ENCODE measurements at places on chromosomes 1 and 21.

DNA sequence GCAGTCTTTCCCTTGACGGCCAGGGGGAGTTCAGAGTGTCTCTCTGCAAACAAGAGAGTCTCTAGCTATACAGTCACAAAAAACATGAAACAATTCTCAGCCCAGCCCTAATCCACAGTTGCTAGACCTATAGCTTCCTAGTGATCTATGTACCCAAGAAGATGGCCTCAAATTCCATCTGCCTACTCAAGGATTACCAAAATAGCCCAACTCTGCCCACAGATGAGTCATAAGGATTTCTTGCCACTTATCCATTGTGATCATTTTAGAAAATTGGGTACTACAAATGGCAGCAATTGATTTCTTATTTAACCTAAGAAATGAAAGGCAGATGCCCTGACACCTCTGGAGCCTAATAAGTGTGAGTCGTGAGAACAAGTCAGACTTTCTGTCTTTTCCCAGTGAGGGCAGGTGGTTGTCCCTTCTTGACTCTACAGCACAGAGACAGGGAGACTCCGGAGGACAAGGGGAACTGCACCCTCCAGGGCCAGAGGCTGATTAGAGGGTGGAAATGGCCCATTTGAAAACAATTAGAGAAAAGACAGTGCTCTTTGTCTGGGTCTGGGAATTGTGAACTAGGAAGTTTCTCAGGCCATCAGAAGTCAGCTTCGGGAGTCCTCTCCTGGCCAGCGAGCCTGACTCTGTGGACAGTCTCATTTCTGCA lies 65.4 kb downstream of the ABCA4 start:
- DNase-seq: no peak
- H3K4me3 ChIP-seq: no peak overlapping the region
- no peak overlapping the region for H3K27ac ChIP-seq
- H3K4me1 ChIP-seq: no peaks in the 10 kb centered on the region
- H3K27me3 ChIP-seq: no peaks in the 10 kb centered on the region

- H3K27me3 ChIP-seq: no peaks in the 10 kb centered on the region
- DNase-seq: no peak
- H3K27ac ChIP-seq: no peak overlapping the region
- H3K4me3 ChIP-seq: no peak overlapping the region
- H3K36me3 ChIP-seq: no peaks in the 10 kb centered on the region
These were observed 83.2 kb downstream of the RPE65 start for GRCh38 chr1:68366572-68366971.

GRCh38 chr1:55828044-55828443 lies 612.9 kb upstream of the USP24 start:
- H3K27ac ChIP-seq: peak overlapping the region; percentile 23
- no peak overlapping the region for H3K4me3 ChIP-seq
- no peaks in the 10 kb centered on the region for H3K36me3 ChIP-seq
- H3K4me1 ChIP-seq: no peaks in the 10 kb centered on the region
- H3K27me3 ChIP-seq: no peaks in the 10 kb centered on the region

DNA sequence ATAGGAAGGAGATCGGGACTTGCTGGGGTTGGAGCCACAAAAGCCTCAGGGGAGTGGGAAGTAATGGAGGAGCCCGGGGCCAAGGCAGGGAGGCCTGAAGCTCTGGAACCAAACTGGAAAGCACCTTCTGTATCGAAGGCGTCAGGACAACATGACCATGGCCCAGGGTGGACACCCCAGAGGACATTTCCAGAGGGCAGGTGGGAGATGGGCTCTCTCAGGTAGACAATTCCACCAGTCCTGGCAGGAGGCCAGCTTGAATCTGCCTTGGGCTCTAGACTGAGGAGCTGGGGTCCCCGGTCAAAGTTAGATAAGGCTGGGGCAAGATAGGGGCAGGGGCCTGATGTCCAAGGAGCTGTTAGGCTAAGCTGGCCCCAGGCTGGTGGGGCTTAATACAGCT lies 104.9 kb upstream of the EDN2 start:
- no peak for DNase-seq
- no peak overlapping the region for H3K27ac ChIP-seq
- no peaks in the 10 kb centered on the region for H3K27me3 ChIP-seq
- no peaks in the 10 kb centered on the region for H3K36me3 ChIP-seq
- H3K4me3 ChIP-seq: no peak overlapping the region
- H3K4me1 ChIP-seq: no peaks in the 10 kb centered on the region

DNA sequence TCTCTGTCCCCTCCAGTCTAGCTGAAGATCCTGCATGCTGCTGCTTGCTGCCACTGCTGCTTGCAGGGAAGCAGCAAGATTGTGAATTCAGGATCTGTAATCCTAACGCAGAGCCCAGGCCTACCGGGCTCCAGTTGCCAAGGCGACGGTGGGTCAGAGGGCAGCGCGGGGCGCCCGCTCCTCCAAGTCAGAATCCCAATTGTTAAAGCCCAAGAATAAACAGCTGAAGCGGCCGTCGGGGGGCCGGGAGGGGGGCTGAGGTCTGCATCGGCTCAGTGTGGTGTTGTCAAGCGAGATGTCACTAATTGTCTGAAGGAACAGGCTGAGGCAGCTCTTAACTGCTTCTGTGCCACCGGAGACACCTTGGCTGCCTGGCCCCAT lies 36.8 kb downstream of the AHDC1 start:
- no peaks in the 10 kb centered on the region for H3K27me3 ChIP-seq
- DNase-seq: no peak
- H3K27ac ChIP-seq: no peak overlapping the region
- no peak overlapping the region for H3K4me3 ChIP-seq

GRCh38 chr1:1599030-1599934 lies 653 bp downstream of the FNDC10 start:
- peaks cover 11% of the 10 kb centered on the region for H3K27me3 ChIP-seq
- peak; percentile 27 for DNase-seq
- H3K27ac ChIP-seq: no peak overlapping the region
- no peaks in the 10 kb centered on the region for H3K4me1 ChIP-seq
- no peak overlapping the region for H3K4me3 ChIP-seq

DNA sequence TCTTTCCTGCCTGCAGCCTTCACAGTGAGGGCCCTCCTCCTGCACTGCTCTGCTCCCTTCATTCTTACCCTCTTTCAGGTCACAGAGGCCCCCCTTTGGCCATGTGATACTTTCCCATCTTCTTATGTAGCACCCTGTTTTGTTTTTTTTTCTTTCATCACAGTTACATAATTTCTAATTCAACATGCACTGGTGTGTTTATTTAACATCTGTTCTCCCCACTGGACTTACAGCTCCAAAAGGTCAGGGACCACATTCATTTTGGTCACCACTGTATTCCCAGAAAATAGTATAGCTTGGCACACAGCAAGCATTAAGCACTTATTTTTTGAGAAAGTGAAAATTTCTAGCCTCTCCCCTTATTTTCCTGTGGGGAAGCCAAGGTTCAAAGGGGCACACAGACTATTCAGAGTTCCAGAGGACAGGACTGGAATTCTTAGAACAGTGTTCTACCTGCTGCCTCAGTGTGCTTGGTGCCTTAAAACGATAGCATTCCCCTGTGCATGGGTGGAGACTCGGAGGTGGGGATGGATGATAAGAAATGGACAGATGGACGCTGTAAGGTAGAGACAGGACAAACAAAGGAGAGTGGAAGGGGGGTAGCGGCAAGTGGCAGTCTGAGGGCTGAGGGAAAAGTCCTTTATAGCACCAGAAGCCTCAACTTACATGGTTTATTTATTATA lies 5.3 kb downstream of the DENND2D start:
- peaks cover 33% of the 10 kb centered on the region for H3K4me1 ChIP-seq
- H3K27me3 ChIP-seq: no peaks in the 10 kb centered on the region
- no peaks in the 10 kb centered on the region for H3K36me3 ChIP-seq
- H3K27ac ChIP-seq: peak overlapping the region; percentile 62
- H3K4me3 ChIP-seq: no peak overlapping the region

DNA sequence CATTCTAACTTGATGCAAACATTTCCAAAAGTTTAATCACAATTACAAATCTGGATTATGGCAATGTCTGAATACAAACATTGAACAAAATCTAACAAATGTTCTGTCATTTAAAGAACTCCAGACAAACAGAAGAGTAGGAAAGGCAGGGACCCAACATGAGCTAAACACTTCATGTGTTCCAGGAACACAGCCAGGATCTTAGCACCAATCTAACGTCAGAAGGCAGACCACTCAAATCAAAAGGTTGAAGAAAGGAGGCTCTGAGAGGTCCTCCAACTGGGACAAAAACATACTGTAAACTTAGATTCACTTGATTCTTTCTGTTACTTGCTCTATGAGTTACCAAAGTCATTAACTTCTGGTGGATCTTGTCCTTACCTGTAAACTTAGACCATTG lies 374.0 kb downstream of the NEGR1 start:
- no peak for DNase-seq
- no peak overlapping the region for H3K4me3 ChIP-seq
- H3K4me1 ChIP-seq: no peaks in the 10 kb centered on the region
- no peaks in the 10 kb centered on the region for H3K27me3 ChIP-seq
- no peak overlapping the region for H3K27ac ChIP-seq

- H3K4me3 ChIP-seq: no peak overlapping the region
- no peaks in the 10 kb centered on the region for H3K27me3 ChIP-seq
- no peaks in the 10 kb centered on the region for H3K4me1 ChIP-seq
These were observed 16.5 kb upstream of the CFHR5 start for GRCh38 chr1:196960854-196961253.

DNA sequence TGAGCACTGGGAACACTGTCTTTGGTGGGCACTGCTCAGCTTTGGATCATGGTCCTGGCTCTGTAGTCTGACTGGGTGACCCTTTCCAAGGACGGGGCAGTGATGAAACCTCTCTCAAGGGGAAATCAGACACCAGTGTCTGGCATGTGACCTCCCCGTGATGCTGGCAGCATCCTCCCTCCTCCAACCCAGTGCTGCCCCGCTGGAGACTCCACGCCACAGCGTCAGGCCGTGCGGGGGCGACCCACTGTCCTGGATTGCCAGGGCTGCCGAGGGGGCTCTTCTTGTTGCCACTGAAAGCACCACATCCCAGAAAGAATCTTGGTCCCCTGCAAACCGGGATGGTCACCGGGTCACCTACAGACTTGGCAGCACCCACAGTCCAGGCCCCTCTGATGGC lies 146.4 kb upstream of the ARHGEF16 start:
- no peaks in the 10 kb centered on the region for H3K36me3 ChIP-seq
- no peak for DNase-seq
- peaks cover 11% of the 10 kb centered on the region for H3K27me3 ChIP-seq
- H3K4me3 ChIP-seq: no peak overlapping the region
- no peaks in the 10 kb centered on the region for H3K4me1 ChIP-seq
- H3K27ac ChIP-seq: no peak overlapping the region
